ENCODE measurements at places on chromosomes 6 and 20.

GRCh38 chr20:45456632-45457031, 12.9 kb upstream of the WFDC2 start:
- DNase-seq = peak; percentile 42

GRCh38 chr6:109237077-109237985, 142.0 kb downstream of the CEP57L1 start:
- no peak for DNase-seq

GRCh38 chr6:34342247-34342646, 50.2 kb downstream of the NUDT3 start:
- DNase-seq = no peak

GRCh38 chr6:40015530-40015929, 81.3 kb upstream of the MOCS1 start:
- no peak for DNase-seq

- no peak for DNase-seq
These were observed 37.7 kb downstream of the AK9 start for GRCh38 chr6:109653264-109653663.

- DNase-seq = no peak
These were observed 681 bp downstream of the SYCP2 start for GRCh38 chr20:59932616-59933295.

DNA sequence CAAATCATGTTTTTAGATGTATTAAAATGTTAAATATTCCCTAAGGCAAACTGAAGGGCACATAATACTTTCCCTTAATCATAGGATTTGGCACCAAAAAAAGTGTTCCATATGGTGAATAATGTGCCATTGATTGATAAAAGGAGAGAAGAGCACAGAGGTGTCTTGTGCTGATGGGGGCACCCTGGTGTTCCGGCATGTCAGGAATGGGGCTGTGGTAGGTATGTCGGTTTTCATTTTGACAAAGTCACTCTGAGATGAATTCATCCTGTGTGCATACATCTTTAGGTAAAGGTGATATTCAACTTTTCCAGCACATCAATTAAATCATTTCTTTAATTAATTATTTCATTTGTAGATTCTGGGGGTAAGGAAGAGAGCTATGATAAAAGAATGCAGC, 36.8 kb downstream of the CENPW start:
- no peak for DNase-seq

- DNase-seq = no peak
These were observed 25.4 kb upstream of the NOTCH4 start for GRCh38 chr6:32249262-32249661.
